ENCODE measurements at places on chromosomes 7 and 10. TPM values are rescaled to one million over a fixed set of nuclear protein-coding genes. Genes with fewer than 3 reads are reported as not detected.

ELN gene
- 36.6 TPM for total RNA-seq

GCK gene
- total RNA-seq: 0.36 TPM

EVX1 gene
- not detected for total RNA-seq

GRID2IP gene
- total RNA-seq: not detected

LRRC4 gene
- 0.12 TPM for total RNA-seq

MAGI2 gene
- 13.8 TPM for total RNA-seq

SRGN gene
- 132 TPM for total RNA-seq

AGR2 gene
- not detected for total RNA-seq

TEX47 gene
- not detected for total RNA-seq

ADARB2 gene
- not detected for total RNA-seq

UNC5B gene
- total RNA-seq: 36.1 TPM

COL17A1 gene
- 1.6 TPM for total RNA-seq

MINPP1 gene
- 24.3 TPM for total RNA-seq

PTN gene
- 14.8 TPM for total RNA-seq

PILRB gene
- 10.7 TPM for total RNA-seq

GNAT3 gene
- not detected for total RNA-seq

NEUROG3 gene
- total RNA-seq: not detected

OR6V1 gene
- total RNA-seq: not detected

Data from hair follicle dermal papilla cell (primary cell).